ENCODE measurements at places on chromosomes 16 and 17. TPM values are rescaled to one million over a fixed set of nuclear protein-coding genes. Genes with fewer than 3 reads are reported as not detected.

TBC1D3G gene
- not detected for total RNA-seq

GCGR gene
- total RNA-seq, result 0.75 TPM

CLEC3A gene
- not detected for total RNA-seq

TOP2A gene
- total RNA-seq, result 0.19 TPM

GAS7 gene
- 14.4 TPM for total RNA-seq

ZSCAN32 gene
- total RNA-seq, result 6.9 TPM

KRT23 gene
- 1.3 TPM for total RNA-seq

KRTAP3-1 gene
- total RNA-seq, result not detected

TRIM72 gene
- not detected for total RNA-seq

C17orf113 gene
- 1.8 TPM for total RNA-seq

RNF43 gene
- total RNA-seq, result 4.9 TPM

CCL13 gene
- not detected for total RNA-seq

KLHL10 gene
- total RNA-seq, result not detected

CBFA2T3 gene
- total RNA-seq, result 22.9 TPM

OR4D1 gene
- not detected for total RNA-seq

OTOA gene
- 0.04 TPM for total RNA-seq

CTRB1 gene
- 14,339 TPM for total RNA-seq

LIMD2 gene
- total RNA-seq, result 4.7 TPM

CSH1 gene
- total RNA-seq, result not detected

TMEM98 gene
- 32.9 TPM for total RNA-seq

LRRC46 gene
- 0.43 TPM for total RNA-seq

KIF2B gene
- not detected for total RNA-seq

TRPV3 gene
- total RNA-seq, result 0.28 TPM

CHST4 gene
- 3.0 TPM for total RNA-seq

CRYBA1 gene
- total RNA-seq, result not detected

CACNA1H gene
- total RNA-seq, result 2.5 TPM
